Lung (tissue), 17 donors: ENCODE measurements at places on chromosomes 7 and 10. TPM values are rescaled to one million over a fixed set of nuclear protein-coding genes. Genes with fewer than 3 reads are reported as not detected.
A peak's percentile ranks its signal among the peaks of the same experiment; 100 is the strongest.

SPACDR gene
- total RNA-seq: 0.83 TPM

- H3K27ac ChIP-seq: no peak overlapping the region
- no peak overlapping the region for H3K4me3 ChIP-seq
- no peak for DNase-seq
- H3K36me3 ChIP-seq: no peaks in the 10 kb centered on the region
Observed at GRCh38 chr7:151758622-151759540, 118.0 kb downstream of the PRKAG2 start.

DNA sequence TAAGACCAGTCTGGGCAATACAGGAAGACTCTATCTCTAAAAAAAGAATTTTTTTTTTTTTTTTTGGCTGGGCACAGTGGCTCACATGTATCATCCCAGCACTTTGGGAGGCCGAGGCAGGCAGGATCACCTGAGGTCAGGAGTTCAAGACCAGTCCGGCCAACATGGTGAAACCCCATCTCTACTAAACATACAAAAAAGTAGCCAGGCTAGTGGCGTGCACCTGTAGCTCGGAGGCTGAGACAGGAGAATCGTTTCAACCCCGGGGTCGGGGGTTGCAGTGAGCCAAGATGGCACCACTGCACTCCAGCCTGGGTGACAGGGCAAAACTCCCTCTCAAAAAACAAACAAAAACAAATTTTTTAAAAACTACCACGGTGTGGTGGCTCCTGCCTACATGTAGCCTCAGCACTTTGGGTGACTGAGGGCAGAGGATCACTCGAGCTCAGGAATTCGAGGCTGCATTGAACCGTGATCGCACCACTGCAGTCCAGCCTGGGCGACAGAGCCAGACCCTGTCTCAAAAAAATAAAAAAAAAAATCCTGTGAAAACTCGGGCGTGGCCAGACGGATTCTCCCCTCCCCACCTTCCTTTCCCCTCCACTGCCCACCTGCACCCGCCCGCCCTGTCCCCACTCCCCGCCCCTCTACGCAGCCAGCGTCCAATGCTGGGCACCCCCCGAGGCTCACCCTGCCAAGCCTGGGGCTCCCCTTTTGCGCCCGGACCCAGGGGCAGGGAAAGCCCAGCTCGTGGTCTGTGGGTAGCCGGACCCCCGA lies 745 bp upstream of the ORAI2 start:
- no peaks in the 10 kb centered on the region for H3K36me3 ChIP-seq
- H3K4me1 ChIP-seq: peaks cover 8% of the 10 kb centered on the region
- DNase-seq: no peak
- H3K4me3 ChIP-seq: peak overlapping the region; percentile 48

GRCh38 chr7:77245015-77245755 lies 45.6 kb upstream of the FGL2 start:
- no peak for DNase-seq
- H3K4me3 ChIP-seq: no peak overlapping the region
- peak overlapping the region; percentile 77 for H3K27ac ChIP-seq
- H3K4me1 ChIP-seq: peaks cover 5% of the 10 kb centered on the region
- no peaks in the 10 kb centered on the region for H3K36me3 ChIP-seq

EPC1 gene
- total RNA-seq: 35.8 TPM

GRCh38 chr10:106435081-106435480 lies 729.4 kb downstream of the SORCS1 start:
- no peak for DNase-seq
- H3K36me3 ChIP-seq: no peaks in the 10 kb centered on the region
- no peaks in the 10 kb centered on the region for H3K27me3 ChIP-seq

COL1A2 gene
- total RNA-seq: 497 TPM

ZNF804B gene
- total RNA-seq: not detected

DNA sequence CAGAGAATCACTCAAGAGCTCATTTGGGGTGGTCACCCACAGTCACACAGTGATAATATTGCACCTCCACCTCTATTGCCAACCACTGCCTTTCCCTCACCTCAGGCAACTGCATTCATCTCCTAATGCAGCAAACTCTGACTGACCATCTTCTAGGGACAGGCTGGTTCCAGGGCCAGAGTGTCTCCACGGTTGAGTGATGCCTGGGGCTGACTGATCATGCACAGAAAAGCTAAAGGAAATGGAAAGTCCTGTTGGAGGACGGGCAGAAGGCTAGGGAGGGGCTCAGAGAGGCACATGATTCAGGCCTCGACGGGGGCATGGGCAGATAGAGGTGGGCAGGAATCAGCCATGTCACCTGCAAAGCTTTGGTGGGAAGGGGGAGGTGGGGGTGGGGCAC lies 127.1 kb upstream of the TNS3 start:
- H3K4me1 ChIP-seq: no peaks in the 10 kb centered on the region
- no peak overlapping the region for H3K27ac ChIP-seq
- no peaks in the 10 kb centered on the region for H3K27me3 ChIP-seq
- H3K36me3 ChIP-seq: no peaks in the 10 kb centered on the region
- no peak for DNase-seq
- no peak overlapping the region for H3K4me3 ChIP-seq

DNA sequence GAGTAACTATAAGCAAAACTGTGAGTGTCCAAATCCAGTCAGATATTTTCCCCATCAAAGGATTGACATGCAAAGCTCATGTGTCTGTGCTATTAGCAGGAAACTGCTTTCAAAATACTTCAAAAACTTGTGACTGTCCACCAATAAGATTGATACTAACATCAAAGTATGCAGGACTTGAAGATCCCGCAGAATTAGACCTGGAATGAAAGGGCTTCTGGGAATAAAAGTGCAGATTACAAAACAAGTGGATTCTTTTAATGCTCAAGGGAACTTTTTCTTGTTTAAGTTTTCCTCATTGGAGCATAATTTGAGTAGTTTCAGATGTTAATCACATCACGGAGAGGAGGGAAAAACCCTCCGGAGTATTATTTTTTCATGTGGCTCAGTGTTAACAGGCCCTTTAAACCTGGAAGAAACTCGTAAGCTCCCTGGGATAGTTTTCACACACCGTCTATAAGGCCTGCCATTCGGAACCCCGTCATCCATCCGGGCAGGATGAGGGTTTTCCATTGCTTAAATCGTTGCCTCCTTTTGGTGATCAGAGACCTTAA lies 33.9 kb upstream of the MKX start:
- H3K27ac ChIP-seq: peak overlapping the region; percentile 27
- no peaks in the 10 kb centered on the region for H3K4me1 ChIP-seq
- H3K27me3 ChIP-seq: no peaks in the 10 kb centered on the region
- H3K4me3 ChIP-seq: no peak overlapping the region
- DNase-seq: peak; percentile 38

TFR2 gene
- 1.7 TPM for total RNA-seq

DNA sequence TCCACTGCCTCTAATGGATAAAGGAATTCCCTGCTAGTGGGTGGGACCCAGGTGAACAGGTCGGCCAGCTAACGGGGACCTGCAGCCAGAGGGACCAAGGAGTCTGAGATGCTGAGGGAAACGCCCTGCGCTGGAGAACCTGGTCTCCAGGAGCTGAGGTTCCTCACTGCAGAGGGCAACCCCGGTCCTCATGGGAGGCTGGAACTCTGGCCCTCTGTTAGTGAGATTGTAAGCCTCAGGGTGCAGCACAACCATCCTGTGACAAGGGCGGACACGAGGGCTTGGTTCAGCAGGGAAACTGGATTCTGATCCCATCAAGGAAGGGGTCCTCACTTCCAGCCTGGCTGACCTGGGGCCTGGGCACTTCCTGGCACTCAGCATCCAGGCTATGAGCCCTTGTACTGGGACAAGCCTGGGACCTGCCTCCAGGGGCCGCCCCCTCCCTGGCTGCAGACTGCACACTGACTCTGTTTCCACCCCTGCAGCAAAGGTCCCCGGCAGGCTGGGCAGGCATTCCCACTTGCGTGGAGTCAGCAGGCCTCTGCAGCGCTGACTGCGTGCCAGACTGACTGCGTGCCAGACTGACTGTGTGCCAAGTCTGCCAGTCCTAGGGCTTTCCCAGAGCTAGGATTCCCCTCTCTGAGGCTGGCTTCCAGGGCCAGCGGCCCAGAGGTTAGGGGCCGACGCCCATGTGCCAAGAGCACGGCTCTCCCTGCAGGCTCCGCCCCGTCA lies 143.2 kb downstream of the MAPK8 start:
- H3K4me1 ChIP-seq: peaks cover 7% of the 10 kb centered on the region
- no peak overlapping the region for H3K4me3 ChIP-seq
- DNase-seq: no peak
- no peaks in the 10 kb centered on the region for H3K36me3 ChIP-seq
- H3K27ac ChIP-seq: no peak overlapping the region

CUZD1 gene
- total RNA-seq: 1.5 TPM

GRCh38 chr7:108189733-108190388 lies 59.7 kb upstream of the LAMB4 start:
- no peaks in the 10 kb centered on the region for H3K4me1 ChIP-seq
- H3K4me3 ChIP-seq: no peak overlapping the region
- no peak for DNase-seq
- no peak overlapping the region for H3K27ac ChIP-seq
- no peaks in the 10 kb centered on the region for H3K27me3 ChIP-seq

VGF gene
- 1.4 TPM for total RNA-seq

TMEM130 gene
- total RNA-seq: 1.5 TPM

DNA sequence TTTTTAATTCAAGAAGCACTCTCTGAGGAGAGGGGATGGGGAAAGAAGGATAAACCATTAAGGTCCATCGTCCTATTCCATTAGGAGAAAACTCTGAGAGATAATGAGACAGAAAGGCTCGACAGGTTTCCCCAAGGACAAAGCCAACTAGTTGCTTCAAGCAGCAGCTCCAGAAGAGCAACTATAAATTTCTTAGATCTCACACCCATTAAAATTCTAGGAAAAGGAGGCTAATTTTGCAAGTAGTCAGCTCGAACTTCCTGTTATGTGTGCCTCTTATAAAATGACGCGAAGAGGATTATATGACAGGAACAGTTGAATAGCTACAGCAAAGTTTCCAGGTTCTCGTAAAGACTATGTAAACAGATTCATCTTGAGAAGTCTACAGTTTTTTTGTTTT lies 52.0 kb upstream of the ST8SIA6 start:
- H3K27me3 ChIP-seq: no peaks in the 10 kb centered on the region
- no peak for DNase-seq

MRPS24 gene
- total RNA-seq: 33.6 TPM

DNA sequence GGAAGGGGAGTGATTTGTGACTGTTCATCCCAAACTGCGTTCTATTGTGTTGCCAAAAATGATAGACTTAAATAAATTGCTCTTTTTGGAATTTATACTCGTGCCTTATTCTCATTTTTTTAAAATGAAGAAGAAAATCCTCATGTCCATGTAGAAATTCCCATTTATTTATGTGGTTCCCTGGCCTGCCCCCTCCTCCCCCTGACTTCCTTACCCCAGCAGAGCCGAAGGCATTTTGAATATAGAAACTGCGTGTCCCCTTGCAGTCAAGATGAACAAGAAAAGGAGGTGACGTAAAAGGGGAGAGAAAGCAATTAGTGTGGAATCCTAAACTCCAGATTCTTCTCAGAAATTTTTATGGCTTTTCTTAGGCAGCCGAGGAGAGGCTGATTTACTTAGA lies 126.1 kb downstream of the FAM204A start:
- no peaks in the 10 kb centered on the region for H3K4me1 ChIP-seq
- DNase-seq: no peak
- H3K27ac ChIP-seq: no peak overlapping the region
- H3K27me3 ChIP-seq: peaks cover 4% of the 10 kb centered on the region
- no peaks in the 10 kb centered on the region for H3K36me3 ChIP-seq

C10orf67 gene
- total RNA-seq: 0.68 TPM

DNA sequence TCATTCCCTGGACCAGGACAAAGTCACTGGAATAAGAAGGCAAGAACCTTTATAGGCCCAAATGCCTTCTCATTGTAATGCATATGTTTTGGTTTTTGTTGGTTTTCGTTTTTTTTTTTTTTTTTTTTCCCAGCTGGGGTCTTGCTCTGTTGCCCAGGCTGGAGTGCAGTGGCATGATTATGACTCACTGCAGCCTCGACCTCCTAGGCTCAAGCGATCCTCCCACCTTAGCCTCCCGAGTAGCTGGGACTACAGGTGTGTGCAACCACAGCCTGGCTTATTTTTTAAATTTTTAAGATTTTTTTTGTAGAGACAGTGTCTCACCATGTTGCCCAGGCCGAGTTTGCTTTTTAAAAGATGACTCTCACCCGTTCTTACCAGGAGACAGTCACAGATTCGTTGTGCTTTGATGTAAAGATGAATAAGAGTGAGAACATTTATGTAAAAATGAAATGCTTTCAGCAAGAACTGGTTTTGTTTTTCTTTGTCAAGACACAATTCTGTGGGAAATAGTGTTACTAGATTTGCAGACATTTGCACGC lies 7.6 kb downstream of the IQCE start:
- H3K4me3 ChIP-seq: no peak overlapping the region
- H3K36me3 ChIP-seq: peaks cover 2% of the 10 kb centered on the region
- DNase-seq: no peak
- no peak overlapping the region for H3K27ac ChIP-seq

GRCh38 chr7:31372231-31372959 lies 31.9 kb upstream of the NEUROD6 start:
- H3K27ac ChIP-seq: no peak overlapping the region
- peaks cover 20% of the 10 kb centered on the region for H3K4me1 ChIP-seq
- no peaks in the 10 kb centered on the region for H3K27me3 ChIP-seq
- H3K4me3 ChIP-seq: no peak overlapping the region

DNA sequence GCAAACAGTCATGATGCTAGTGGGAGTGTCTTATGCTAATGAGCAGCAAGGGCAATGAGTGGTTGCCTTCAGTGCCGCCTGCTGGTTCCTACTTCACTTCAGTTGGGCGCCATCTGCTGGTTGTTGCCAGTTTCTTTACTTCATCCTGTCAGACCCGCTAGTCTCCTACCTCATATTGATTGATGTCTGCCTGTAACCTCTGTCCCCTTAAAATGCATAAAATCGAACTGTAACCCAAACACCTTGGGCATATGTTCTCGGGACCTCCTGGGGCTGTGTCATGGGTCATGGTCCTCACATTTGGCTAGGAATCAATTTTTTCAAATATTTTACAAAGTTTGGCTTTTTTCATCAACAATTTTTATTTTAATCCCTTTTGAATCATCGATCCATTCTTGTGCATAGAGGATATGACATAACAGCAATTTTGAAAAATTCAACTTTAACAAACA lies 62.8 kb upstream of the C7orf33 start:
- H3K27me3 ChIP-seq: no peaks in the 10 kb centered on the region
- no peaks in the 10 kb centered on the region for H3K36me3 ChIP-seq
- peak; percentile 62 for DNase-seq
- no peaks in the 10 kb centered on the region for H3K4me1 ChIP-seq
- no peak overlapping the region for H3K4me3 ChIP-seq

NANOS1 gene
- 0.74 TPM for total RNA-seq

- no peak overlapping the region for H3K4me3 ChIP-seq
- DNase-seq: no peak
- no peaks in the 10 kb centered on the region for H3K4me1 ChIP-seq
- H3K27ac ChIP-seq: no peak overlapping the region
- H3K27me3 ChIP-seq: no peaks in the 10 kb centered on the region
Observed at GRCh38 chr7:134419085-134419484, 39.8 kb downstream of the AKR1B1 start.
